ENCODE measurements at places on chromosomes 6 and 20.

DNA sequence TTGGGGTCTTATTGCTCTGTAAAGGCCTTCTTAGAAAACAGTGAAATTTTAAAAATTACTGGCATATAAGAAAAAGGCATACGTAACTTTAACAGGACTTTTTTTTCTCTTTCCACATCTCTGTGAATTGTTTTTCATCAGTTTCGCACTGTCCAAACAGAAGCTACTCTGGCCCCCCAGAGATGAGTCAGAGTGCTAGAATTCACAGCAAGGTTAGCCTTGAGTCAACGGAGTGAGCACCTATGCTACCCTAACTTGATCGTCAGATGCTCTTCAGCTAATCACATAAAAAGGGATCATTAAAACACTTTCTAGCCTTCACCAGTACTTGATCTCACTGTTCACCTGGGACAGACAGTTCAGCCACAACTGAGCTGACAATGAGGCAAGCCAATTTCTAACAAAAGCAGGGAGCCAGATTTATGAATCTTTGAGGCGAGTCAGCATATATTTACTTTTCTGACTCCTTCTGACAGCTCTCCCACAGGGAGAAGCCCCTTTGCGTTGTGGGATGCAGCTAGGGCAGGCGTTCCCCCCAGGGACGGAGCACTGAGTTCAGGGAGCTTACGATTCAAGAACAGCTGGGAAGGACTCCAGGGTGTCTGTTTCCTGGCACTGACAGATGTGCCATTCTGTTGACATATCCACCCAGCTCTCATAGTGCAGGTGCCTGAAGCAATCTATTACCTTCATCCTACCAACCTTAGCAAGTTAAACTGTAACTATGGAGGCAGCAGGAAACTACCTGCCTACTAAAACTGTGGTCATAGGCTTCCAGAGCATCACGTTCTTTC lies 46.4 kb upstream of the SPDEF start:
- peak; percentile 17 for DNase-seq

- DNase-seq: peak; percentile 14
Observed at GRCh38 chr20:20498076-20498861, 130.4 kb downstream of the INSM1 start.

GRCh38 chr20:33814238-33814712 lies 3.1 kb downstream of the CHMP4B start:
- DNase-seq: no peak

DNA sequence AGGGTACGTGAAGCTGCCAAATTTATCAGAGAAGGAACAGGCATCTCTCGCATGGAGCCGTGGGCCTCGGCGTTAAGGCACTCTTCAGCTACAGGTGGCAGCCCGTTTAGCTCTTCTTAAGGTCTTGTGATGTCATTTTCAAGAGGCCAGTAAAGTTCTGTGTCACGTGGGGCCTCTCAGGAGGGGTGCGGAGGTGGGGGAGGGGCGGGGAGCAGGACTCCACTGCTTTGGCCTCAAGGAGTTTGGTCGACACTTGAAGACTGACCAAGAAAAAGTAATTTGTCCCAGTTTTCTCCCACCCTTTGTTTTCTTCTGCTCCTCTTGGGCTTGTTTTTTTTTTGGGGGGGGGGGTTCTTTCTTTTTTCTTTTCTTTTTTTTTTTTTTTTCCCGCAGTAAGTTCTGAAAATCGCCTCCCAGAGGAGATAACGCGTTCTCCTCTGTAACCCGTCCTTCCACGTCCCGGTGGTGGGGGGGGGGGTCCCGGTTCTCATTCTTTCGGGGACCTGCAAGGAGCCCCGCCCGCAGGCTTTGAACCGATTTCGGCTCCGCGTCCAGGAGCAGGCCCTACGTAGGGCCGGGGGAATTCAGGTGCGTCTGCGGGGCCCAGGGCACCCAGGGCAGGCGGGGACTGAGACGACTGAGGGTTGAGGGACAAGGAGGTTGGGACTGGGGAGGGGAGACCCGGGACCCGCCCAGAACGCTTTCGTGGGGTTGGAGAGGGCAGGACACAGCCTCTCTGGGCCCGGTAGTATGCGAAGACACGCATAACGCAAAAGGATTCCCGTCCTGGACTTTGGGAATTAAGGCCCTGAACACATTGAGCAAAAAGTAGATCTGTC lies 26.0 kb downstream of the GPX6 start:
- DNase-seq: peak; percentile 83

DNA sequence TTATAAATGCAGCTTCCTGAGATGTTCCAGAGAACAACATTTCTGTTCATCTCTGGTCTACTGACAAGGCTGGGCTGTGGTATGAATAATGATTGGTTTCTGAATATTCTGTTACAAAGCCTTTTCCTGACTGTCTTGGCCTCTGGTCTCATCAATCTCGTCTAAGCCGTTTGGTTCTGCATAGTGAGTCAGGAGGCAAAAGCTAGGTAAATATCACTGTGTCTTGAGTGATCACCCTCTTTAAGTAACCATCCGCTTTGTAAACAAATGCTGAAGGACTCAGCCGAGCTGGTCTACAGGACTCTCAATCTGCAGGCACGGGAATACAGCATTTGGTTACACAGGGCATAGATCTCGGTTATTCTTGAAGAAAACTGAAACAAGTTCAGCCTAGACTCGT lies 511.9 kb downstream of the KIF16B start:
- no peak for DNase-seq

GRCh38 chr6:90442366-90442765 lies 144.5 kb downstream of the MAP3K7 start:
- DNase-seq: no peak

- no peak for DNase-seq
Observed at GRCh38 chr6:53399027-53399344, 50.2 kb upstream of the ELOVL5 start.

DNA sequence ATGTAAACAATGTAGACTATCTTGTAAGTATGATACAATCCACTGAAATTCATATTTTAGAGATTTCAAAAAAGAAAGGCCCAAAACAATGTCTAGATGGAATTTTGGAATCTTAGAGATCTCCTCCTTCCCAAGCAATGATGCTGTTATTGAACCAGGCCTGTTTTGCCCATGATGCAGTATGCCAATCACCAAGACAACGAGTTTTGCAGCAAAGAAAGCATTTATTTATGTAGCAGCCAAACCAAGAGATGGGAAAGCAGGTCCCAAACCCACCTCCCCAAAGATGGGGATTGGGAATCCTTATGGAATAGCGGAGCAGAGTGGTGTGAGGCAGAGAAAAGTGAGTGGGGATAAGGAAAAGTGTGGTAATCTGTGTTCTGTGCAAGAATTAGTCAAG lies 197.8 kb upstream of the NT5E start:
- no peak for DNase-seq

- no peak for DNase-seq
Observed at GRCh38 chr6:80254716-80255115, 148.2 kb downstream of the BCKDHB start.

- DNase-seq: no peak
Observed at GRCh38 chr20:44961011-44961869, 1.0 kb upstream of the TOMM34 start.

- no peak for DNase-seq
Observed at GRCh38 chr6:16824845-16825685, 63.8 kb upstream of the ATXN1 start.

- DNase-seq: no peak
Observed at GRCh38 chr20:41476446-41476845, 109.8 kb upstream of the EMILIN3 start.

DNA sequence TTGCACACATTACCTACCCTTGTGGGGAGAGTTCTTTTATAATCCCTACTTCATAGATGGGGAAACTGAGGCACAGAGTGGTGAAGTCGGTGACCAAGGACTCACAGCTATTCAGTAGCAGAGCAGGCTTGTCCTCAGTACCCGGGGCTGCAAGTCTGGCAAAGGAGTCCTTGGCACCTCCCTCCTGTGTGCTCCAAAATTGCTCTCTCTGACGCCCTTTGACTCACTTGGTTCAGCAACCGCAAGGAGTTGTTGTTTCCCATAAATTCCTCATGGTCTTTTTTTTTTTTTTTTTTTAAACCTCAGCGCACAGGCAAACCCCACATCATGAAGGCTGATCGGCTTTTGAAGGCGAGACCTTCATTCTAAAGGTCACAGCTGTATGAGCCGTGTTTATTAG lies 143.2 kb downstream of the CEBPB start:
- DNase-seq: peak; percentile 81

GRCh38 chr20:62362991-62363919 lies 3.9 kb downstream of the LAMA5 start:
- DNase-seq: no peak

DNA sequence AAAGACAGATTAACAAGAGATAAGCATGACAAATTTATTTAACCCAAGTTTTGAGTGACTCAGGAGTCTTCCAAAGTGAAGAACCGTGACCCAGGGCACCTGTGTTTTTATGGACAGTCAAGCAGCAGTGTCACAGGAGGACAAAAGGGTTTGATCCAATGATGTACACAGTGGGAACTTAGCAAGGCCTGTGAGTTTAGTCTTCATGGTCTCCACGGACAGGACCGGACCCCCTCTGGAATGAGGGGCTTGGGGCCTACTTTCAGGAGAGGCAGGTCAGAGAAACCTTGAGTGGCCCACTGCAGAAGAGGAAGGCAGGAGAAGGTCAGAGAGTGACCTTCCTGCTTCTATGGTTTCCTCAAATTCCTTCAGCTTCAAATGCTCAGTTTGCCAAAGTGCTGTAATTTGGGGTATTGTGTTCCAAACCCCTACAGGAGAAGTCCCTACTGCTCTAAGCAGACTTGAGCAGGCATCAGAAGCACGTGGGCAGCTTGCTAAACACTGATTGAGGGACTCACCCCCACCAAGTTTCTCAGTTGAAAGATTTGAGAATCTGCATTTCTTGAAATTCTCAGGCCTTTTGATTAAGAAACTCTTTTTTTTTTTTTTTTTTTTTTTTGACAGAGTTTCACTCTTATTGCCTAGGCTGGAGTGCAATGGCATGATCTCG lies 26.4 kb upstream of the ZMYND8 start:
- no peak for DNase-seq
